Stomach (tissue), 19 donors: ENCODE measurements at places on chromosomes 5 and 9. TPM values are rescaled to one million over a fixed set of nuclear protein-coding genes. Genes with fewer than 3 reads are reported as not detected.

DNA sequence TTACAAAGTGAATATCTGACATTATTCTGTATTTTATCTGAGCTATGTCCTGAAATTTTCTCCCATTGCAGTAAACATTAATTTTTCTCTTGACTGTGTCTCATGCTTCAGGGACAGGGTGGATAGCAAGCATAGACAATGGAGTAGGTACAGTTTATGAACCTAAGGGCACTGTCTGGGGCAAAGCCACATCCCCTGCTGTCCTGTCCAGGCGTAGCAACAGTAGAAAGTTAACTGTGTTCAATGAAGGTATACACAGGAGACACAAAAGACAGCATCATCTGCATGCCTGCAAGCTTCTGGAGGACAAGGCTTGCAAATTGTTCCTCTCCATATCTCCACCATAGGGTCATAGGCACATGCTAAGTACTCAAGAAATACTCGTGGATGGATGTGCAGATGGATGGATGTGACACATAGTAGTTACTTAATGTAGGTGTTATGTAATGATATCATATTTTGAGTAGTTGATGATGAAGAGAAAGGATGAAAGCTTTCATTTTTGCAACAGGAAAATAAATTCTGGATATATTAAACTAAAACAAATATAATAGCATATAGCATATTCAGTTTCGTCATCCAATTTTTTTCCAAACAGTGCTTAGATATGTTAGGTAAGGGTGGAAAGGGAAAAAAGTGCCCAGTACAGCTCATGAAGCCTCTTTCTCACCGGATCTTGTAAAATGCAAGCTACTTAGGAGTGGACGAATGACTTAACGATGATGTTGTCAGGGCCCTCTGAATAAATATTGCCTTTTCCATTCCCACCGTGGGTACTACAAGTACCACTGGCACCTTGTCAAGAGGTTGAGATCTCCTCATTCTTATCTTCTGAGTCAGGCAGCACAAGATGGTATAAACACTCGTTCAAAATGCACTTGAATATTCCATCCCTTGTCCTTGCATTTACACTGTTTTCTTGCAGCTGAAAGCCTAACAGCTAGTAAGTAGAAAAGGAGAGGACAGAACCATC, 19.9 kb upstream of the ZSWIM6 start:
- no peaks in the 10 kb centered on the region for H3K27me3 ChIP-seq
- peaks cover 11% of the 10 kb centered on the region for H3K4me1 ChIP-seq
- no peak overlapping the region for H3K4me3 ChIP-seq
- H3K27ac ChIP-seq = no peak overlapping the region
- DNase-seq = no peak
- H3K36me3 ChIP-seq = no peaks in the 10 kb centered on the region

DNA sequence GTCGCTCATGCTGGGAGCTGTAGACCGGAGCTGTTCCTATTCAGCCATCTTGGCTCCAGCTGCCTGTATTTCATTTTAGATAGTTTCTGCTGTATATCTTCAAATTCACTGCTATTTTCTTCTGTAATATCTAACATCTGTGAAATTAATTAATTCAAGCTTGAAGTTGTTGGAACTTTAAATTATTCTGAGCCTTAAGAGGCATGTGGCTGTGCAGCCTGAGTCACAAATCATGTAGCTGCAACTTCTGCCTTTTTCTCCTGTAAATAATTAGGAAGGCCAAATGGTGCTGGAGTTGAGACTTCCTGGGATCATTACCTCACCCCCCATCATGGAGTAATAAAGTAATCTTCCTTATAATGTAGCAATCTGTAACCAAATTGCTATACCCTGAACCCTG, 183.3 kb upstream of the PCSK5 start:
- no peaks in the 10 kb centered on the region for H3K27me3 ChIP-seq
- no peak overlapping the region for H3K27ac ChIP-seq
- no peaks in the 10 kb centered on the region for H3K4me1 ChIP-seq
- no peak for DNase-seq
- no peak overlapping the region for H3K4me3 ChIP-seq
- H3K36me3 ChIP-seq = no peaks in the 10 kb centered on the region

DNA sequence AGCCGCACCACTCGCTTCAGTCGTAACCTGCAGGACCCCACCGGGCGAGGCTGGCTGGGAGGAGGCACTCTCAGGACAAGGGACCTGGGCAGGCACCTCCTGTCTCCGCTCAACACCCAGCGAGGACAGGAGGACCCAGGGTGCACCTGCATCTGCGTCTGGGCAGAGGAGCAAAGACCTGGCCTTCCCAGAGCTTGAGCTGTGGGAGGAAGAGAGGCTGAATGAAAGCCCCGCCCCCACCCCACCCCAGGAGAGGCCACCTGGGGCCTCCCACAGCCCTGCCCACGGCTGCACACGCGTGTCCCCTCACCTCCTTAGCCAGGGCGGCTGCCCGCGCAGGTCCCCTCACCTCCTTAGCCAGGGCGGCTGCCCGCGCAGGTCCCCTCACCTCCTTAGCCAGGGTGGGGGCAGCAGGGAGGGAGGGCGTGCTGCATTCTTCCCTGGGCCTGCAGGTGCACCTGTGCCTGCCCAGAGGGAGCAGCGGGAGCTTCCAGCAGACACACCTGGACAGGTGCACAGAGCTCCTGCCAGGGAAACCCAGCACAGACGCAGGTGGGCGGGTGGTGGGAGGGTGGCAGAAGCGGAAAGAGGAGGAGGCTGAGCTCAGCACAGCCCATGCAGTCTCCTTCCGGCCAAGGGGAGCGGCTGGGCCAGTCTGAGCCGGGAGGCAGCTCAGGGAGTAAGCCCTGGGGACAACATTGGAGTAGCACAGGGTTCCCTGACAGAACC, 18.5 kb upstream of the SLC12A7 start:
- no peaks in the 10 kb centered on the region for H3K27me3 ChIP-seq
- peaks cover 54% of the 10 kb centered on the region for H3K4me1 ChIP-seq
- H3K4me3 ChIP-seq = peak overlapping the region; percentile 3

- no peak for DNase-seq
- H3K27ac ChIP-seq = no peak overlapping the region
- H3K4me1 ChIP-seq = no peaks in the 10 kb centered on the region
- H3K4me3 ChIP-seq = no peak overlapping the region
Observed at GRCh38 chr5:8879248-8879647, 666.6 kb downstream of the SEMA5A start.

DNA sequence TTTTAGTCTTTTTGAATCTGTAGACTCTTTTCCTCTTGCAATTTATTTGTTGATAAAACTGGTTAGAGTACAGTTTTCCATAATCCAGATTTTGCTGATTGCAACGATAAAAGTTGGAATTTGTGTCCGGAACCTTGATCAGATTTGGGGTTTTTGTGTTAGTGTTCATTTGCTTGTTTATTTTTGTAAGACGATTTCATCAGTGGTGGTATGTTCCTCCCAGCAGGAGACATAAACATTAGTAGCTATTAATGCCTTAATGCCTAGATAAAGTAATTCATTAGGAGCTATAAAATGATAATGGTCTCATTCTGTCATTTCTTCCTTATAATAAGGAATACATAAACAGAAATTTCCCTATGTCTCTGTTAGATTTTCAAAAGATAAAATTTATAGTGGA, 21.3 kb downstream of the RPS6 start:
- no peaks in the 10 kb centered on the region for H3K27me3 ChIP-seq
- peaks cover 86% of the 10 kb centered on the region for H3K36me3 ChIP-seq
- no peak overlapping the region for H3K27ac ChIP-seq
- no peaks in the 10 kb centered on the region for H3K4me1 ChIP-seq
- no peak for DNase-seq
- no peak overlapping the region for H3K4me3 ChIP-seq

DNA sequence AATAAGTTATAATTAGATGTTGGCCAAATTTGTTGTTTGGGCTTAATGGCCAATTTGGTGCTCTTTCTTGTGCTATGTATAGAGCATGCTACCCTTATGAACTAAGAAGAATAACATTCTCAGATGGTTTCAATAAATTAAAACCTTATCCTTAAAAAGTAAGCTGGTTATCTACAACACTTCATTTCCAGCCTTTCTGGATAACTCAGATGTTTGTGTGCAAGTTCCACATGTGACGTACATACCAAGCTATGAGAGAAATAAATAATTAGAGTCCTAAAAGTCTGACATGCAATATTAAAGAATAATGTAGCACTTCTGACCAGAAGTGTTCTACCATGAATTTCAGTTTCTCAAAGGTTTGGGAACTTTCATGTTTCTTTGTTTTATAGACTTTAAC, 11.7 kb downstream of the MTREX start:
- H3K4me3 ChIP-seq = no peak overlapping the region
- peaks cover 3% of the 10 kb centered on the region for H3K4me1 ChIP-seq
- no peak for DNase-seq
- H3K27ac ChIP-seq = no peak overlapping the region

- no peak overlapping the region for H3K27ac ChIP-seq
- no peaks in the 10 kb centered on the region for H3K36me3 ChIP-seq
- DNase-seq = no peak
- no peak overlapping the region for H3K4me3 ChIP-seq
- peaks cover 24% of the 10 kb centered on the region for H3K4me1 ChIP-seq
Observed at GRCh38 chr5:93602241-93603077, 19.4 kb downstream of the NR2F1 start.

GRCh38 chr5:72290356-72291133, 29.5 kb downstream of the MRPS27 start:
- H3K36me3 ChIP-seq = peaks cover 2% of the 10 kb centered on the region
- no peaks in the 10 kb centered on the region for H3K4me1 ChIP-seq
- DNase-seq = no peak
- H3K27ac ChIP-seq = no peak overlapping the region

Gene GLRA1
- total RNA-seq = not detected
